ENCODE measurements at places on chromosomes 4 and X. TPM values are rescaled to one million over a fixed set of nuclear protein-coding genes. Genes with fewer than 3 reads are reported as not detected.

DNA sequence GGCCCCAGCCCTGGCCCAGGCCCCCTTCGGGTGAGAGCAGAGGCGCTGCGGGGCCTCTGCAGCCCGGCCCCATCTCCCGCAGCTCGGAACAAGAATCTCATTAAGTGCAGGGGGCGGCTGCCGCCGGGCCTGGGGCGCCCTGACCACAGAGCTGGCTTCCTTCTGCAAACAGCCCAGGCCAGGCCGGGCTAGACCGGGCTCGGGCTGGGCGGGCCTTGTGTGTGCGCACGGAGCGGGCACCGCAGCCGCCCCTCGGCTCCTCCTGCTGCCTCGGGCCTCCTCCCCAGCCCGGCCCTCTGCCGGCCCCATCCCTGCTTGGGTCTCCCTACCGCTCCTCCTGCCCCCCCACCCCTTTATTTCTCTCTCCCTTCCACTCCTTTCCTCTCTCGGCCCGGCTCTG is 83.3 kb downstream of the EFNB1 start:
- DNase-seq: no peak
- peaks cover 13% of the 10 kb centered on the region for H3K4me1 ChIP-seq
- no peaks in the 10 kb centered on the region for H3K27me3 ChIP-seq
- H3K27ac ChIP-seq: peak overlapping the region; percentile 50

GRCh38 chr4:182208526-182209050 is 34.6 kb upstream of the TENM3 start:
- no peaks in the 10 kb centered on the region for H3K27me3 ChIP-seq
- peaks cover 5% of the 10 kb centered on the region for H3K4me1 ChIP-seq
- no peak for DNase-seq
- H3K36me3 ChIP-seq: no peaks in the 10 kb centered on the region

- no peak overlapping the region for H3K4me3 ChIP-seq
- DNase-seq: no peak
- H3K36me3 ChIP-seq: no peaks in the 10 kb centered on the region
- no peaks in the 10 kb centered on the region for H3K27me3 ChIP-seq
Observed at GRCh38 chr4:16607241-16608066, 291.0 kb downstream of the LDB2 start.

DNA sequence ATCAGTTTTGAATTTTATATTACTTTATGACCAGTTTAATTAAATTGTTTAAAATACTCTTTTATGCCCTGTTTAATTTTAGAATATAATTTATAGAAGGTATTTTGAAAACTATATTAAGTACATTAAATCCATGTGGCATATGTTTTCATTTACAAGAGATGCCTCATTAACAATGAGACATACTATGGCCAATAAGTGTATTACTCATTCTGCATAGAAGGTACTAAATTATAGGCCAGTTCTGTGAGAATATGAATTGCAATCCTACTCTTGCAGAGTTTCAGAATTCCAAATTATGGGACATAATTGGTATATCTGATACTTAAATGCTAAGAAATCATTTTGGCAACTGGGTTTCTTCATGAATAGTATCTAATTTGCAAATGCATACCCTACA is 951.1 kb downstream of the FAT4 start:
- H3K4me3 ChIP-seq: no peak overlapping the region
- H3K36me3 ChIP-seq: no peaks in the 10 kb centered on the region
- H3K27ac ChIP-seq: no peak overlapping the region
- H3K4me1 ChIP-seq: peaks cover 4% of the 10 kb centered on the region

DNA sequence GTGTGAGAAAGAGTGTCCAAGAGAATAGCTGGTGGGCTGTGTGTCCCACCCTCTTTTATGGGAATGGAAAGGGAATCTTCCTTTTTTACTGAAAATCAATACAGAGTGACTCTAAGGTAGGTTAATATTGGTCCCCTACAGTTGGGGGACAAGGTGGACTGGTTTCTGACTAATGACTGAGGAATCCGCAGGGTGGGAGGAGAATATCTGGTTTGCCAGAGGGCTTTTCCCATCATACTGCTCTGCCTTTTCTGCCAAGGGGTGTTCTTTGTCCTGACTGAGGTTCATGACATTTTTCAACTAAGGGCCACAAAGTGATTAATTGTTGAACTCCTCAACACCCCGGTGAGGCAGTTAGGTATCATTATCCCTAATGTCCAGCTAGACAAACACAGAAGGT is 261.6 kb downstream of the SPATA18 start:
- no peaks in the 10 kb centered on the region for H3K27me3 ChIP-seq
- DNase-seq: no peak
- H3K4me3 ChIP-seq: no peak overlapping the region
- H3K4me1 ChIP-seq: no peaks in the 10 kb centered on the region
- H3K36me3 ChIP-seq: no peaks in the 10 kb centered on the region

DNA sequence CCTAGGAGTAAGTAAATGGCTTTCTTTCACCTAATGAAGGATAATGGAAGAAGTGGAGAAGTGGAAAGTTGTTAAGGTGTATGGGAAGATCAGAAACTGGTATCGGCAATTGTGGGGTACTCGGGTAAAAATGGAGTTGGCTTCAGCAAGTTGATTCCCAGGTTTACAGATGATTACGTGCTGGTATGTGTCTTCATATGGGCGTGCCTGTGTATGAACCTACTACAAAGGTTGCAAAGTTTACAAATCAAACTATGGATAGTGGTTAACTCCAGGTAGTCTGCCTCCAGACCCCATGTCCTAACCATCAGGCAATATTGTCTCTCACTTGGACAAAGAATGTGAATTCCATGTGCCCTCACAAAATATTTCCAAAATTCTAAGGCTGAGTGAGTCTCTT is 773 bp downstream of the TLR3 start:
- no peaks in the 10 kb centered on the region for H3K36me3 ChIP-seq
- DNase-seq: no peak
- no peaks in the 10 kb centered on the region for H3K4me1 ChIP-seq
- no peaks in the 10 kb centered on the region for H3K27me3 ChIP-seq

- H3K36me3 ChIP-seq: no peaks in the 10 kb centered on the region
- no peak for DNase-seq
- no peak overlapping the region for H3K4me3 ChIP-seq
- no peaks in the 10 kb centered on the region for H3K4me1 ChIP-seq
- H3K27ac ChIP-seq: no peak overlapping the region
Observed at GRCh38 chr4:2296631-2297601, 35.0 kb upstream of the MXD4 start.

- H3K4me3 ChIP-seq: no peak overlapping the region
- no peak for DNase-seq
- H3K36me3 ChIP-seq: no peaks in the 10 kb centered on the region
- no peaks in the 10 kb centered on the region for H3K27me3 ChIP-seq
Observed at GRCh38 chr4:114615435-114615834, 16.8 kb downstream of the UGT8 start.

- no peaks in the 10 kb centered on the region for H3K36me3 ChIP-seq
- no peaks in the 10 kb centered on the region for H3K27me3 ChIP-seq
- H3K27ac ChIP-seq: no peak within 1 kb of the TSS
- DNase-seq: no peak
Observed at GRCh38 chrX:9785944-9786797, at the start of gene SHROOM2. Gene SHROOM2, plus strand, starts transcription at chrX:9786429. Its CDS starts 117 bp downstream, at chrX:9786546.

- DNase-seq: no peak
- H3K27me3 ChIP-seq: no peaks in the 10 kb centered on the region
- no peak overlapping the region for H3K4me3 ChIP-seq
- no peak overlapping the region for H3K27ac ChIP-seq
- no peaks in the 10 kb centered on the region for H3K4me1 ChIP-seq
- no peaks in the 10 kb centered on the region for H3K36me3 ChIP-seq
Observed at GRCh38 chrX:118420462-118420861, 74.6 kb downstream of the WDR44 start.

DNA sequence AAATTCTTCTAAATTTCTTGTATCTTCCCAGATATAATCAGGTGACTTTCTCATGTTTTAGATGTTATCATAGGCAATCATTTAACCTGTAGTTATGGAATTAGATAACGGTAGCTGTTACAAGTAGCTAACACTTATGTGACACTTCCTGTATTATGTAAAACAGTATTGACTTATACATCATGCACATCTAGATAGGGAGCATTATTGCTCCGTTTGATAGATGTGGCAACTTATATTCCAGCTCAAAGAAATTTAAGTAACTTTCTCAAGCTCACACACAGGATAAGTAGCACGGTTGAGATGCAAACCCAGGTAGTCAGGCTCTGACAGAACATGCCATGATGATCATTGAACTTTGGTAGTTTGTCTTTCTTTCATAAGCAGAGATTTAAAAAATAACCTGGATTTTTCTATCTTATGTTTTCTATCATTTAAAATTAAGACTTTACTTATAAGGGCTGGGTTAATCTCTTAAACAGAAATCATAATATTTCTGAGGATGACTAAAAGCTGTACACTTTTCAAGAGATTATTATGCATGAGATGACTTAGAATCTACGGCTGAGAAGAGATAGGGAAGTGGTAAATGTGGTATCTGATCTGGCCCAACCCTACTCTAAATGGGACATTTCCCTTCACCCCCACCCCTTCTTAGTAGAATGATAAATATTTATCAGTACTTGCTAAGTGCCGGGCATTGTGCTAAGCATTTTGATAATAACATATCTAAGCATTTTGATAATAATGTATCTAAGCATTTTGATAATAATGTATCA is 69.1 kb upstream of the HPGD start:
- no peak for DNase-seq
- peaks cover 5% of the 10 kb centered on the region for H3K4me1 ChIP-seq
- H3K27me3 ChIP-seq: no peaks in the 10 kb centered on the region
- no peak overlapping the region for H3K27ac ChIP-seq

DNA sequence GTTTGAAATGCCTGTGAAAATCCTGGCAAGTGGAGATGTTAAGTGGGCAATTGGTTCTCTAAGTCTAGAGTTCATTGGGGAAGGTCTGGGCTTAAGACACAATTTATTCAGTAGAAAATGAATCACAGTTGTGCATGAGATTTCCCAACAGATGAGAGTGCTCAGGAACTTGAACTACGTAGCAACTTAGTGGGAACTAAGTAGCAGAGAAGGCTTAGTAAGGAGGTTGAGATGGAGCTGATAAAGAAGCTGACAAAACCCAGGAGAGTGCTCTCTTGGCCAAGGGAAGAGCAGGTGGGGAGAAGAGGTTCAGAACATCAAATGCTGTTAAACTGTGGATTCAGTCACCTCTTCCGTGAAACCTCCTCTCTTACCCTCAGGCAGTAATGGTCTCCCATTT is 33.0 kb downstream of the AFF1 start:
- no peak overlapping the region for H3K27ac ChIP-seq
- H3K4me3 ChIP-seq: no peak overlapping the region
- H3K4me1 ChIP-seq: no peaks in the 10 kb centered on the region
- H3K36me3 ChIP-seq: no peaks in the 10 kb centered on the region
- no peaks in the 10 kb centered on the region for H3K27me3 ChIP-seq

GRCh38 chr4:152691761-152692160 is 12.0 kb upstream of the TMEM154 start:
- DNase-seq: no peak
- no peak overlapping the region for H3K4me3 ChIP-seq
- no peaks in the 10 kb centered on the region for H3K4me1 ChIP-seq
- H3K27me3 ChIP-seq: no peaks in the 10 kb centered on the region
- H3K27ac ChIP-seq: no peak overlapping the region

DNA sequence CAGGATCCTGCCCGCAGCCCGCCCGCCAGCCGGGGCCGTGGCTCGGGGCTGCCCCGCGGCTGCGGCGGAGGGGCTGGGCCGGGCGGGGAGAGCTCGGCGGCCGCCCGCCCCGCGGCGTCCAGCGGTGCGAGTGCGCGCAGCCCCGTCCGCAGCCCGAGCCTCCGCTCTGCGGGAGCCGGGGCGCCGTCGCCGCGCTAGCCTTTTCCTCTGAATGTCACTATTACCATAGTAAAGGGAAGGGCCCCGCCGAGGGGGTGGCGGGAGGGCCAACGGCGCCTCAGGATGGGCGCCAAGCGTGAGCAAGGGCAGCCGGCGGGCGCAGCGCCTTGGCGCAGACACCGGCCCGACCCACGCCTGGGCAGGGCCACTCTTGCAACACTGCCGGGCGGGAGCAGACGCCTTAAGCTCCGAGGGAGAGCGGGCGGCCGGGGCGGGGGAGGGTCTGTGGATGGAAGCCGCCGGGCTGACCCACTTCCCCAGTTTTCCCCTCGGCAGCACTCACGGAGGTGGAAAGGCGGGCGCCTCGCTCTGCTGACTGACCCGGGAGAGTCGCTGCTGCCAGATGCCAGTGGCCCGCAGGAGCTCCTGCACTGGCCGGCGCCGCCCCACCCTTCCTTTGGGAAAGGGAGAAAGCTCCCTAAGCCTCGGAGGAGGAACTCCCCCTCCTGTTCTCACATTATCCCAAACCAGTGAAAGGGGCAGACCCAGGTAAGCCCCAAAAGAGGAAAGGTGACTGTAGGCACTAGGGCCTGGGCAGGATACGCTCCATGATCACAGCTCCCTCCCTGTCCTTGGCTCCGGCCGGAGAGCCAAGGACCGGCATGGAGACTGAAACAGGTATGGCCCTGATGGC is 329.4 kb downstream of the HNRNPD start:
- H3K36me3 ChIP-seq: no peaks in the 10 kb centered on the region
- H3K27ac ChIP-seq: no peak overlapping the region
- no peaks in the 10 kb centered on the region for H3K27me3 ChIP-seq
- H3K4me3 ChIP-seq: peak overlapping the region; percentile 53

GRCh38 chr4:103934178-103934789 is 214.5 kb upstream of the TACR3 start:
- H3K36me3 ChIP-seq: no peaks in the 10 kb centered on the region
- DNase-seq: peak; percentile 42
- no peak overlapping the region for H3K27ac ChIP-seq

GRCh38 chr4:176498617-176499256 is 179.0 kb downstream of the SPCS3 start:
- no peaks in the 10 kb centered on the region for H3K27me3 ChIP-seq
- H3K4me3 ChIP-seq: no peak overlapping the region
- H3K36me3 ChIP-seq: no peaks in the 10 kb centered on the region
- no peak overlapping the region for H3K27ac ChIP-seq

GRCh38 chr4:74117024-74117534 is 18.1 kb upstream of the CXCL2 start:
- no peaks in the 10 kb centered on the region for H3K4me1 ChIP-seq
- H3K27ac ChIP-seq: peak overlapping the region; percentile 46
- no peaks in the 10 kb centered on the region for H3K36me3 ChIP-seq
- no peak overlapping the region for H3K4me3 ChIP-seq
- no peaks in the 10 kb centered on the region for H3K27me3 ChIP-seq

GRCh38 chrX:84258708-84259107 is 70.7 kb upstream of the RPS6KA6 start:
- H3K4me3 ChIP-seq: no peak overlapping the region
- H3K36me3 ChIP-seq: no peaks in the 10 kb centered on the region
- DNase-seq: no peak
- H3K27me3 ChIP-seq: no peaks in the 10 kb centered on the region
- H3K4me1 ChIP-seq: no peaks in the 10 kb centered on the region

GRCh38 chr4:169664615-169665014 is 44.2 kb downstream of the CLCN3 start:
- peaks cover 42% of the 10 kb centered on the region for H3K4me1 ChIP-seq
- H3K27me3 ChIP-seq: no peaks in the 10 kb centered on the region
- H3K36me3 ChIP-seq: no peaks in the 10 kb centered on the region
- DNase-seq: no peak
- no peak overlapping the region for H3K27ac ChIP-seq

Gene P2RY4
- 1.8 TPM for total RNA-seq

Gene DOK7
- not detected for total RNA-seq

Gene TCEAL2
- 6.8 TPM for total RNA-seq

Gene LPAR4
- total RNA-seq: 0.20 TPM

Gene CCKAR
- total RNA-seq: not detected

Gene RHOXF2
- total RNA-seq: not detected

Gene BEND2
- 0.42 TPM for total RNA-seq

Gene SSX2
- total RNA-seq: not detected

Gene DMP1
- total RNA-seq: not detected

Gene MAGED4B
- total RNA-seq: 10.9 TPM

Gene GLUD2
- 4.8 TPM for total RNA-seq

Gene GAGE12H
- not detected for total RNA-seq

Gene PLAC1
- not detected for total RNA-seq

Gene FGF5
- not detected for total RNA-seq

Gene ACE2
- 1.1 TPM for total RNA-seq
